ENCODE measurements at places on chromosomes 13 and 19.
A peak's percentile ranks its signal among the peaks of the same experiment; 100 is the strongest.

DNA sequence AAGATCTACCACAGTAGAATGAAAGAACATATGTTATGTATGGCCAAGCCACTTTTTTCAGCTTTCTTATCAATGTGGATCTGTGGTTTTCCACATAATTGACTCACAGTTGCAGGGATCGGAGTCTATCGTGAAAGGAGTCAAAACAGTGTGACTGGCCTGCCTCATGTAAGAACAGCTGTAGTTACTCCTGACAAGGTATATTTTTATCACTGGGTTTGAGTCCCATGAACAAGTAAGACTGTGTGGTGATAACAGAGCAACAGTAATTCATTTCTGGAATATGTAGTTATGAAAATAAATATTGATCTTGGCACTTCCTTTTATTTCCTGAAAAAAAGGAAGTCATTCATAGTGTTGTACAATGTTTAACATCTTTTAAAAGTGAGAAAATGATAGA lies 416.6 kb downstream of the KLF12 start:
- DNase-seq: no peak

DNA sequence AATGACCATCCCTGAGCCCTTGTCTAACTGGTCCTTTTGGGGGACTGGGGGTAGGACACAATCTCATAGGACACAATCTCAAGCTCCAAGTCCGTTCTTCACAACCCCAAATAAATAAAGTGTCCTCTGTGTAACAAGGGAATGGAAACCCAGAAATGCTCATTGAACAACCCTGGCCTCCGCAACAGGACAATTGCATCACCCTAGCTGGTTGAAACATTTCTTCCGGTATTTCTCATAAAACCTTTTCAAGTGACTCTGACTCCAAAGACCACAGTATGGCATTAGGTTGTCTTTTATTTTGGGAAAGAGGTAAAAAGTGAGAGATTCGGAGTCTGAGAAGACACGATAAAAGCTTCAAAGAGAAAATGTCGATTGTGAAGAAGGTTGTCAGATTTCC lies 186.6 kb downstream of the ZNF536 start:
- DNase-seq: no peak

- no peak for DNase-seq
Observed at GRCh38 chr19:3673506-3674439, 26.5 kb downstream of the PIP5K1C start.

- no peak for DNase-seq
Observed at GRCh38 chr19:16234552-16235445, 37.1 kb downstream of the AP1M1 start.

DNA sequence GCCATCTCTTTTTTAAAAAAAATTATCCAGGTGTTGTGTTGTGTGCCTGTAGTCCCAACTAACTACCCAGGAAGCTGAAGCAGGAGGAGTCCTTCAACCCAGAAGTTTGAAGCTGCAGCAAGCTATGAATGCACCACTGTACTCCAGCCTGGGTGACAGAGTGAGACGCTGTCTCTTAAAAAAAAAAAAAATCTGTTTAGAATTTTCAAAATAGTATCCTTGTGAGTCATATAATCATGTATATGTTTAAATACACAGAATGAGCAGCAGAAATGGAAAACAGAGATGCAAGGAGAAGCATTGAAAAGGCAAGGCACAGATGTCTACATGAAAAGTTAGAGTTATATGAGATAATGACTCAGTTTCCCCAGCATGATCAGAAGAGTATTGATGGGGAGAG lies 31.2 kb downstream of the SYDE1 start:
- no peak for DNase-seq

- no peak for DNase-seq
Observed at GRCh38 chr13:109785892-109786450, 412 bp downstream of the IRS2 start.

GRCh38 chr19:38736036-38736412 lies 8.2 kb downstream of the CAPN12 start:
- DNase-seq: peak; percentile 44

DNA sequence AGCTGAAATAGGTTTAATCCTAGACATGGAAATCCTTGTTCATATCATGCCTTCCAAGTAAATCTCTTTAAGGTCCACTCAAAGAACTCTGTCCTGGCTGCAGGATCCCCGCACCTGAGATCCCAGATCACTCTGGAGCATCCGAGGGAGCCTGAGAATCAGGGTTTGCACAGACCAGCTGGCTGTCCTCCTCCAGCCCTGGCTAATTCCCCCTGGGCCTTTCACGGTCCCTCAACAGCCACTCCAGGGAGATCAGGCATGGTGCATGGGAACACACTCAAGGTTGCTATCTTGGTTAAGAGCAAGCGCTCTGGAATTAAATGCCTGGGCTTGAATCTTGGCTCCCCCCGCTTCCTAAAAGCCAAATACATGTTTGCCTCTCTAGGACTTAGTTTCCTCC lies 130.8 kb downstream of the IRS2 start:
- no peak for DNase-seq

GRCh38 chr19:36041831-36042230 lies 9.2 kb upstream of the CLIP3 start:
- no peak for DNase-seq

GRCh38 chr19:34493038-34493648 lies 11.6 kb downstream of the WTIP start:
- DNase-seq: no peak

DNA sequence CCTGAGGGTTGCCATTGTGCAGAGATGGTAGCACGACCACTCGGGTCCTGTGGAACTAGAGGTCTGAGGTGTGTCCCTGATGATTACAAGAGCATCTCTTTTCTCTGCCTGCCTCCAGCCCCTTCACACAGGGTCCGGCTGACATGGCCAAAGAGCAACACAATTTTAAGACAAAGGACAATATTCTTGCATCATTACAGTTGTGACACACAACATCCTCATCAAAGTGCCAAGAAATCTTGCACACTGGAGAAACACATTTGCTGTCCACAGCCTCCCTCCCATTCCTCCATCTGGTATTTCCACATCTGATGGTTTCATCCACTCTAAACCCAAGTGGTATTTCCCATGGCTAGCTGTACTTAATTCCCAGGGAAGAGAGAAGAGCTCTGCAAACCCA lies 12.8 kb downstream of the COL4A1 start:
- DNase-seq: no peak

- DNase-seq: no peak
Observed at GRCh38 chr19:49434907-49435583, 6.3 kb downstream of the SLC17A7 start.

GRCh38 chr19:4803736-4804695 lies 12.5 kb downstream of the FEM1A start:
- peak; percentile 30 for DNase-seq

- no peak for DNase-seq
Observed at GRCh38 chr13:44989941-44990340, 603 bp downstream of the GPALPP1 start.

- no peak for DNase-seq
Observed at GRCh38 chr19:48283908-48284307, 14.0 kb downstream of the ZNF114 start.

DNA sequence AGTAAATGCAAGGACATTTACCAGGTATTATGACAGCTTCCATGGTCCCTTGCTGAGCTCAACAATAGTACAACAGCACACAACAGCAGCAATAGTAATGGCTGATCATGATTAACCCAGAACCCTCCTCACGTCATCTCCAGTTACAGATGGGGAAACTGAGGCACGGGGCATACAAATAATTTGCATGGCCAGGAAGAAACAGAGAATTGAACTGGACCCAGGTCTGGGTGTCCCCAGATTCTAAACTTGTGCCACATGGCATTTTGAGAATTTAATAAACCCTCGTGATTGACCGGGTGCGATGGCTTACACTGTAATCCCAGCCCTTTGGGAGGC lies 7.2 kb downstream of the MAST3 start:
- DNase-seq: no peak

DNA sequence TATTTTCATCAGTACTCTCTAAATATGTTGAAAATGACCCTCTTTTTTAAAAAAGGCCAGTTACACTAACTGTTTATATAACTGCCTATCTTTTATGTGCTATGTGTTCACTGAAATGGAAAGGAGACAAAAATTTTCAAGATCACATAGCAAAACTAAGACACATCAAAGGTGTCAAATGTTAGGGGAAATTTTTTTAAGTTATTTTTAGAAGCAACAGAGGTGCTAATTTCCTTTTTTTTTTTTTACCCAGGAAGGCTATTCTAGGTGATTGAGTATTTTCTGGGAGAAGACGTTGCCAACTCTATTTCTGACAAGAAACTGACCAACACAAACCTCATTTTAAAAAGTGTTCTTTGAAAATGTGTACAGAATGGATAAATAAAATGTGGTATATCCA lies 45.7 kb downstream of the ELF1 start:
- DNase-seq: no peak

- DNase-seq: no peak
Observed at GRCh38 chr13:48275507-48275906, 28.0 kb upstream of the RB1 start.

GRCh38 chr13:30957258-30957943 lies 24.9 kb downstream of the TEX26 start:
- no peak for DNase-seq

- no peak for DNase-seq
Observed at GRCh38 chr13:79901336-79901735, 420.4 kb downstream of the NDFIP2 start.

DNA sequence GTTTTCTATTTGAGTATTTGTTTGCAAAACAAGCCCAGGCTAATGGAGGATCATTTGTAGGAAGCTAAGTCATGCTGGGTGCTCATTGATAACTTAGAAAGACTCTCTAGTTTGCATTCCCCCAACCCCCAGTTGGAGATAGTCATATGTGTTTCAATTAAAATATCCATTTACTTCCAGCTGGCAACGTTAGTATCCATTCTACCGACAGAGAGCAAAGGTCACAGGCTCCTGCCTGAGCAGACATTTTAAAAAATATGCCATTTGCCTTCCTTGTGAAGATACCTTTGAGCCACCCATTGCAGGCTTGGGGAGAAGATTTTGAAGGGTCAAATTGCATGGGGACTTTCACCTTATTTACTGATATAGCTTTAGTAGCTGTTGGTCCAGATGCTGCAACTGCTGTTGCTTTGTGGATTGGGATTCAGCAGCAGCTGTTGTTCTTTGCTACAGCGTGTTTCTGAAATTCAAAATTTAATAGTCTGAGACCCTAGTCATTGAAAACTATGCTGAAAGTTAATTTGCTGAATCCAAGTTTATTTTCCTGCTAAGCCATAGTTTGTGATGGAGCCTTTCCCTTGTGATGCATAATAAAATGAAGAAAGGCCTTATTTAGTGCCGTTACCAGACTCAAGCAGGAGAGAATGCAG lies 335.1 kb downstream of the GPC6 start:
- DNase-seq: no peak

GRCh38 chr13:75651013-75651412 lies 14.9 kb downstream of the LMO7 start:
- no peak for DNase-seq

DNA sequence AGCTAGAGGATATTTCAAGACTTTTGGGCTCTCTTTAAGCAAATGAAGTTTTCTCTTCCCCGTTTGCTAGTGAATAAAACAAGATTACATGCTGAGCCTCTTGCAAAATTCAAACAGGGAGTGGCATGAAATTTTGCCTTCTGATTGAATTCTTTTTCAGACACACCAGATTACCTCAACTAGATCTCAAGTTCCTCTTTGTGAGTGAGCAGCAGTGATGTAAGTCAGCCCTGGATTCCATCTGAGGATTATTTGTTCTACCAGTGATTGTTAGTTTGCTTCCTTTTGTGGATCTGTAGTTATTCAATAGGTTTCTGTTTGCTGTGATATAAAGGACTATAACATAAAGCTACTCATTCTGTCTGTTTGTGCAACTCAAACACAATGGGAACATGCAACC lies 407.7 kb downstream of the LMO7 start:
- DNase-seq: no peak

- DNase-seq: no peak
Observed at GRCh38 chr13:31427151-31428100, 227.7 kb downstream of the B3GLCT start.

All from stimulated activated CD4-positive, alpha-beta T cell treated with anti-CD3 and anti-CD28 coated beads, Interleukin-15, amount 100 ng/mL, for 1 hour (primary cell).